ENCODE measurements at places on chromosomes 12 and 14.

GRCh38 chr12:42732908-42733411, 143.4 kb upstream of the PRICKLE1 start:
- no peak for DNase-seq

GRCh38 chr12:88577537-88577936, 2.7 kb downstream of the KITLG start:
- DNase-seq, result no peak

- no peak for DNase-seq
Measured at GRCh38 chr12:95810411-95810810, 19.8 kb upstream of the NTN4 start.

DNA sequence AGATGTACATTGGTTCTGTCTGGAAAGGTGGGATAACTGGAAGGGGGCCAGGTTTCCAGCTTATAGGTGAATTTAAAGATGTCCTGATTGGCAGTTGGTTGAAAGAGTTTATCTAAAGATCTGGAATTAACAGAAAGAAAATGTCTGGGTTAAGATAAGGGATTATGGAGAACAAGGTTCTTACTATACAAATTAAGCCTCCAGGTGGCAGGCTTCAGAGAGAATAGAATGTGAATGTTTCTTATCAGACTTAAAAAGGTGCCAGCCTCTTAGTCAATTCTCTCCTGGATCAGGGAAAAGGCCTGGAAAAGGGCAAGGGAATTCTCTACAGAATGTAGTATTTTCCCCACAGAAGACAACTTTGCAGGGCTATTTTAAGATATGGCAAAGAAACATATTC, 53.1 kb downstream of the CNTN1 start:
- no peak for DNase-seq

DNA sequence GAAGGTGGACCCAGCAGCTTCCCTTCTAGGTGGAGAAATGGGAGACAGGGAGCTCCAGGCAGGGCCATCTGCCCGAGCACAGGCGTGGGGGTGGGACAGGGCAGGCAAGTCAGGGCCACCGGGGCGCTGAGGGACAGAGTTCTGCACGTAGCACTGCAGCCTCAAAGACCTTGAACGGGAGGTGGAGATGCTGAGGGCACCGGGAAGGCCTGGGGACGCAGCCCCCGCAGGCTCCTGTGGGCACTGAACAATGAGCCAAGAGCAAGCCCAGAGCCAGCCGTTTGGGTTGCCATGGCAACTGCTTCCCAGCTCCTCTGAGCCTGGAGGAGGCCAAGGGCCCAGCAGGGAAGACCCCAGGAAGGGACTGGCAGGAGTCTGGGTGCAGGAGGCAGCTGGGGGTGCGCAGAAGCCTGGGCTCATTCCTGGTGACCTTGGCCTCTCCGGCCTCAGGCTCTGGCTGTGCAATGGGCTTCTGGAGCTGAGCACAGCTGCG, 3.4 kb downstream of the LBHD2 start:
- DNase-seq, result no peak

GRCh38 chr12:45223868-45224267, 8.0 kb downstream of the ANO6 start:
- DNase-seq, result no peak

DNA sequence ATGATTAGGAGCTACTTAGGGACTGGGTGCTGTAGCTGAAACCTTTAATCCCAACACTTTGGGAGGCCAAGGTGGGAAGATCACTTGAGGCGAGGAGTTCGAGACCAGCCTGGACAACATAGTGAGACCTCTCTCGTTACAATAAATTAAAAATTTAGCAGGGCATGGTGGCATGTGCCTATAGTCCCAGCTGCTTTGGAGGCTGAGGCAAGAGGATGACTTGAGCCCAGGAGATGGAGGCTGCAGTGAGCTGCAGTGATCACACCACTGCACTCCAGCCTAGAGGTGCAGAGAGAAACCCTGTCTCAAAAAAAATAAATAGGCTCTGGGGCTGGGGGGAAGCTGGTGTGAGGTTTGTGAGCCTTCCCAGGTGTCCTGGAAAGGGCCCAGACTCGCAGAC, 97.2 kb downstream of the FBXL14 start:
- no peak for DNase-seq

- DNase-seq, result no peak
Measured at GRCh38 chr12:111074965-111075364, 154.6 kb upstream of the MYL2 start.

DNA sequence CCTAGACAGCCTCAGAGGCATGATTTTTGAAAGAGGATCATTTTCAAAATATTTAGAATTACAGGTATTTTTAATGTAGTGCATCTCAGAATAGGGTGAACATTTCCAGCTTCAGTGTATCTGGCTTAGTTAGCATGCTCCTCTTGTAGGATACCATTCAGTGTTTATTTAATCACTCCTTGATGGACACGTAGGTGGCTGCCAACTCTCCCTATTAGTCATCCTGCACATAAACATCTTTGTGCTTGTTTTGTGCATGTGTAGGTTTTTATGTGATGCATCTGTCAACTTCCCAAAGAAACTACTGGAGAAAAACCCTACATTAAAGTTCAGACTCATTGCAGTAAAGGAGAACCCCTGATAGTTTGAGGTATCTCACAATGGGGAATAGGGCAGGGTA, 52.5 kb upstream of the RBM19 start:
- DNase-seq, result no peak

DNA sequence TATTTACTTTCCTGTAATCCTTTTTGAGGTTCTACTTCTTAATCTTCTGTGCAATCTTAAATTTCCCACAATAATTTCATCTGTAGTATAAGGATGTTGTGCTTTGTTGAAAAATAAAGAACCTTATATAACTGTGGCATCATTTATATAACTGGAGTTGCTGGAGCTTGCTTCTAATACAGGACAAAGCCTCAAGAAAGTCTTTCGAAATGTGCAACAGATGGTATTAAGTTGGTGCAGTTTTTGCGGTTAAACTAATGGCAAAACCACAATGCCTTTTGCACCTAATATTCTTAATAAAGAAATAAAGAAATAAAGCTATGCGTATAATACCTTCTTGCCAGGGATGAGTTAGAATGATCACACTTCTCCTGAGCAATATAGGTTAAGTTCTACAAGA, 180.0 kb downstream of the KITLG start:
- DNase-seq, result no peak

DNA sequence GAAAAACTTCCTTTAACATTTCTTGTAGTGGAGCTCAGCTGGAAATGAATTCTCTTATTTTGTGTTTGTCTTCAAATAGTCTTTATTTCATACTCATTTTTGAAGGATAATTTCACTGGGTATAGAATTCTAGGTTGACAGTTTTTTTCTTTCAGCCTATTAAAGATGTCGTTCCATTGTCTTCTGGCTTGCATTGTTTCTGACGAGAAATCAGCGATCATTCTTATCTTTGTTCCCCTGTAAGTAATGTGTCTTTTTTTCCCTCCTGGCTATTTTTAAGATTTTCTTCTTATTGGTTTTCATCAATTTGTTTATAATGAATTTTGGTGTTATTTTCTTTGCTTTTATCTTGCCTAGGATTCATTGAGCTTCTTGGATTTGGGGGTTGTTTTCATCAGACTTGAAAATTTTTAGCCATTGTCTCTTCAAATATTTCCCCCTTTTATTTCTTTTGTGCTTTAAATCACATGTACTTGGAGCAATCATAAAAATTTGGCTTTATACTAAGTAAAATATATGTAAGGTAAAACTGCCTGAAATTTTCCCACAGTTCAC, 89.4 kb downstream of the UNC79 start:
- no peak for DNase-seq

- no peak for DNase-seq
Measured at GRCh38 chr12:130920119-130920703, 33.5 kb upstream of the ADGRD1 start.

- DNase-seq, result no peak
Measured at GRCh38 chr12:50053583-50053982, 3.8 kb upstream of the ASIC1 start.

GRCh38 chr14:81681541-81681940, 147.9 kb upstream of the SEL1L start:
- no peak for DNase-seq

GRCh38 chr12:94150240-94151121, 2.1 kb downstream of the PLXNC1 start:
- peak; percentile 6 for DNase-seq

- DNase-seq, result no peak
Measured at GRCh38 chr12:13087766-13088165, 15.7 kb downstream of the GSG1 start.

DNA sequence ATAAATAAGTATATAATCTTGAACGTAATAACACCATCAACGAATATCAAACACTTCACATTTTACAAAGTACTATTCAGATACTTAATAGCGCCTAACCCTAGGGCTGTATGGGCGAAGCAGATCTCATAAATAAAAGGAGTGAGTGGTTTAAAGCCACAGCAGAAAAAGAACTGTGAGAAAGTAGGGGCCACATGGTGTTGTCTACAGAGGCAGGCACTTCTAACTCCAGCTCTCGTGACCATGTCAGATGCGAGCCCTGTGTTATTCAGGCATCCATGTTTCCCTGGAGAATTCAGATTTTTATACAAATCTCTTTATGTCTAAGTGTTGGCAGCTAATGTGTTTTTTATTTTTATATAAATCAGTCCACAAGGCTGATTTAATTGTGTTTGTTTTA, 212.2 kb downstream of the FBXL14 start:
- DNase-seq, result no peak

DNA sequence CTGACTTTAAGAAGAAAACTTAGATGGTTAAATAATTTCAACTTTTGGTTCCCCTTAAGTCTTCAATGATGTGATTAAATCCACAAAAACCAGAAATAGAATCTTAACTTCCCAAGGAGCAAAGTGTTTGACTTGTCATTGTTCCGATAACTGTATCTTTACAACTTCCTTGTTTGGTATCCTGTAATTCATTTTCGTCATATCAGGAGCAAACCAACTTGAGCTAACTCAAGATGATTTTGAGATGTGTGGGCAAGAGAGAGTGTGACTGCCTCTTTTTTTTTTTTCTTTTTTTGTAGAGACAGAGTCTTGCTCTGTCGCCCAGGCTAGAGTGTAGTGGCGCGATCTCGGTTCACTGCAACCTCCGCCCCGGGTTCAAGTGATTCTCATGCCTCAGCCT, 25.3 kb downstream of the DRAM1 start:
- DNase-seq, result no peak

GRCh38 chr12:54222609-54223008, 33.8 kb upstream of the SMUG1 start:
- no peak for DNase-seq

DNA sequence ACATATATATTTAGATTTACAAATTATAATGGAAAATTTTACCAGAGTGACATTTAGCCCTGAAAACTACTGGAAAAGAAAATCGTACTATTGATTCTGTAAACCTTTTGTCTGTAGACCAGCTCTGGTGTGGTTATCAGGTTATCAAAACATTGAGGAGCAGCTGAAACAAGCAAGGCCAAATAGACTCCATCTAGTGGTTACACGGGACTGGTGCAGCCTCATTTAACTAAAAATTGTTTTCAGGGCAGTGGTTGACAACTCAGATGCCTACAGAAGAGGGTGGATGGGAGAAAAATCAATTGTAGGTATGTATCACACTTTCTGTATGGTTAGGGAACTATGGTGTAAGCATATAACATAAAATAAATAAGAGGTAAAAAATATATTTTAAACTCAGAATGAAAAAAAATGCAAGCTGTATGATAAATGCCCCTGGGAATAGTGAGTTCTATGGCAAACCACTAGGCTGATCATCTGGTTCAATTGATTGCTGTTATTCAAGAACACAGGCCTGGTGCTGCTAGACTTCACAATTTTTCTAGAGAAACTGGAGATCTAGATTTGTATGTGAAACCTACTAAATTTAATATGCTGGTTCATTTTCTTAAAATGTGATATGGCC, 51.2 kb downstream of the ACSS3 start:
- DNase-seq, result no peak

All from stimulated activated CD8-positive, alpha-beta memory T cell treated with anti-CD3 and anti-CD28 coated beads, Interleukin-2, amount 100 ng/mL, for 1 hour (primary cell).